NCI-H146 (cell line): ENCODE measurements at places on chromosomes 11 and 22.

DNA sequence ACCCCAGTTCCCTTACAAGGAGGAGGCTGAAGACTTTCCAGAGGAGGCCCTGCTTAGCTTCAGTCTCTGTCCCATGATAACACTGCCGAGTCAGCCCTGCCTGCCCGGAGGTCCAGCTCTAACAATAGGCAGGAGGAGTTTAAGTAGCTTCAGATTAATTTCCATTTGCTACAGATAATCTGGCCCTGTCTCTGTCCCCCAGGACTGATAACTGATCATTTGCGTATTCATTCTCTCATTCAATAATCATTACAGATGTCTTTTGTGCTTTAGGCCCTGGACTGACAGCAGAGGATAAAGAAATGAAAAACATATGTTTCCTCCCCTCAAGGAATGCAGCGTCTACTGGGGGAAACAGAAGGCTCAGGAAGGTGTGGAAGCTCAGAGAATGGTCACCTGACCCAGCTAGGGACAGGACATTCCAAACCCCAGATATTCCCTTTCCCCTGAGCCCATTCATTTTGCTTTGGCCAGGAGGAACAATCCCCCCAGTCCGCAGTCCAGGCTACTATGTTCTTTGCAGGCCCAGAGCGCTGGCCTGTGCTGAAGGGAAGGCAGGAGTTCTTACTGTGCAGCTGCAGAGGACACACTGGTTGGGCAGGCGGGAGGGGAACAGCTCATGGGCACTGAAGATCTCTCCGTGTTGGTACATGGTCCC is 20.8 kb downstream of the CHRDL2 start:
- DNase-seq: no peak

DNA sequence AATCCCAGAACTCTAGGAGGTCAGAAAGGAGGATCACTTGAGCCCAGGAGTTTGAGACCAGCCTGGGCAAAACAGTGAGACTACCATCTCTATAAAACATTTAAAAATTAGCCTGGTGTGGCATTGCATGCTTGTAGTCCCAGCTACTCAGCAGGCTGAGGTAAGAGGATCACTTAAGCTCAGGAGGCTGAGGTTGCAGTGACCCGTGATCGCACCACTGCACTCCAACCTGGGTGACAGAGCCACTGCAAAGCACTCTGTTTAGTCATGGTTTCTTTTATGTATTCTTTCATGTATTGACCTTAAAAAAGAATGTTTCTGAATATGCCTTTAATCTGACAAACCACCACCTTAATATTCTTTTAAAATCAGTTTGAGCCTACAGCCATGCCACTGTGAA is 52.2 kb downstream of the BIRC2 start:
- DNase-seq: no peak

GRCh38 chr11:72658989-72659640 is 15.1 kb downstream of the PDE2A start:
- no peak for DNase-seq

DNA sequence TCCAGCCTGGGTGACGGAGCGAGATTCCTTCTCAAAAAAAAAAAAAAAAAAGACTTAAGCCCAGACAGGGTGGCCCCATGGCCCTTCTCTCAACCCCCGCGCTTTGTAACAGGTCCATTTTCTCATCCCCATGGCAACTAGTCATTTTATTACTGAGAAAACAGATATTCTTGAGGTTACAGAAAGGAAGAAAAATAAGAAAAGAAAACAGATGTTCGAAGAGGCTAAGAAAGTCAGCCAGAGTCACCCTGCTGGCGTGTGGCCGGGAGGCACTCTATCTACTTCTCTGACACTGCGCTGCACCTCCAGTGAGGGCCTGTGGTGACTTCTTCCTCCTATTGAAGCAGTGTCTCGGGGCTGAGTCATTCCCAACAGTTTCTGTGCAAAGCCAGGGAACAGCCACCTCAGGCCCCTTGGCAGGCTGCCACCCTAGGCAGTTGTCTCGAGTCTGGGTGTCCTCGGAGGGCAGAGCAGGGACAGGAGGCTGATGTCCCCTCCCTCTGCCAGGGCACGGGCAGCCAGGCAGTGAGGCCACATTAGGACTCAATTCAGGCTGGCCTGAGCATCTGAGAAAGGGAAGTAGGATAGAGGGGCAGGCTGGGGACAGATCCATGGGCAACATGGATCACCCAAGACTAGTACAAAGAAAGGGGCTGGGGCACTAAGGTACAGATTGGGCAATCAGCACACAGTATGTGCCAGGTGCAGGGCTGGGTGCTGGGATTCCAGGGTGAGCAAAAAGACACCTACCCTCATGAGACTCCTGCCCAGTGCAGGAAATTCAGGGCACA is 16.4 kb upstream of the SYVN1 start:
- DNase-seq: peak; percentile 23

- DNase-seq: no peak
Observed at GRCh38 chr11:128669506-128670270, 24.2 kb upstream of the FLI1 start.
